ENCODE measurements at places on chromosomes 7 and 10. TPM values are rescaled to one million over a fixed set of nuclear protein-coding genes. Genes with fewer than 3 reads are reported as not detected.

Gene ZDHHC4
- 38.5 TPM for total RNA-seq

Gene ADARB2
- 0.96 TPM for total RNA-seq

Gene ITPRID1
- total RNA-seq: not detected

Gene CLDN4
- not detected for total RNA-seq

Gene TMEM270
- not detected for total RNA-seq

Gene EPDR1
- not detected for total RNA-seq

Gene PAX2
- total RNA-seq: not detected

DNA sequence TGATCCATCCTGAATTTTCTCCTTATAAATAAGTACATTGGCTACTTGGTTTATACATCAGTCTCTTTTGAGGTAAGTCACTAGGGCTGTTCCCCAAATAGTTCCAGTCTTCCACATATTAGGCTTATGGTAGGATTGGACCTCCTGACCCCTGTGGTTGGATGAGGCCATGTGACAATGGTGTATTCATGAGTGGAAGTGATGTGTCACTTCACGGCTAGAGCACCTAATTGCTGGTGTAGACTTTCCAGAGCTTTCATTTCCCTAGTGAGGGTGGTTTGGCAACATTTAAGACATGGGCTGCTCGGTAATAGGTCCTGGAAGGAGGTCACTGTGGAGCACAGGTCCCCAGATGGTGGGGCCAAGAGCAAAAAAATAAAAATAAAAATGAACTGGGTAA lies 141.2 kb upstream of the ABCB5 start:
- no peak overlapping the region for H3K4me3 ChIP-seq
- H3K4me1 ChIP-seq: no peaks in the 10 kb centered on the region
- H3K36me3 ChIP-seq: no peaks in the 10 kb centered on the region
- H3K27me3 ChIP-seq: no peaks in the 10 kb centered on the region

DNA sequence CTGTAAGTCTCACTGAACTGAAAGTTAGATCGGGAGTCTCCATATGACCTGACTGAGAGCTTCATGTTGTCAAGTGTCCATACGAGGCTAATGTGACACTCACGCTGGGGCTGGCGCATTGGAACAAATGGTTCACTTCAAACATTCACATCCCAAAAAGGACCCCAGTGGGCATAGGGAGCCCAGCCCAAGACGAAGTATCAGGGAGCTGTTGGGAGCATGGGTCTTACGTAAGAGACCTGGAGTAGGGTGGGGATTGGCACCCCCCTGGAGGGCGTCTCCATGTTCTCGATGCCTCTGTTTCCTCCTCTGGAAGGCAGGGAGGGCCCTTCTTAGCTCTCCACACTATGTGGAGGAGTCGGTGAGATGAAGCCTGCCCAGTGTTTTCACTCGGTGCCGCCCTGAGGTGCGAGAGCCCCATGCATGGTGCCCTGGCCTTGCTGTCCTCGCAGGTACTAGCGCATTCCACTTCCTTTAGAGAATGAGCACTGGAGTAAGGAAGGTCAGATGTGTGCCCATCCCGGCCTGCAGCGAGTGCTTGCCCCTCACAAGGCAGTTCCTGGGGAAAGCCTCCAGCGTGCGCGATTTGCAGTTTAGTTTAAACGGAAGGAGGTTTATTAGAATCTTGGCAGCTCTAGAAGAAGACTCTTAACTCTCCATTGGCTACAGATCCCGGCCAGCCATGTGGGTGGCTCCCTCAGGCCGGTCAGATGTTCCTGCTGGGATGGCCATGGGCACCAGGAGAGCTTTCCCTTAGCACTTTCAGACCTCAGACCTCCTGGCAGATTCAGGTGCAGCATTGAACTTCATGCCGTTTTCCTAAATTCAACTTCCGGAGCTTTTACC lies 64.4 kb downstream of the PTPRE start:
- H3K4me3 ChIP-seq: no peak overlapping the region
- no peak for DNase-seq
- H3K27me3 ChIP-seq: peaks cover 14% of the 10 kb centered on the region

GRCh38 chr10:86651021-86651471 lies 3.3 kb upstream of the OPN4 start:
- no peaks in the 10 kb centered on the region for H3K27me3 ChIP-seq
- no peaks in the 10 kb centered on the region for H3K36me3 ChIP-seq
- no peak overlapping the region for H3K27ac ChIP-seq
- H3K4me1 ChIP-seq: no peaks in the 10 kb centered on the region
- DNase-seq: no peak

DNA sequence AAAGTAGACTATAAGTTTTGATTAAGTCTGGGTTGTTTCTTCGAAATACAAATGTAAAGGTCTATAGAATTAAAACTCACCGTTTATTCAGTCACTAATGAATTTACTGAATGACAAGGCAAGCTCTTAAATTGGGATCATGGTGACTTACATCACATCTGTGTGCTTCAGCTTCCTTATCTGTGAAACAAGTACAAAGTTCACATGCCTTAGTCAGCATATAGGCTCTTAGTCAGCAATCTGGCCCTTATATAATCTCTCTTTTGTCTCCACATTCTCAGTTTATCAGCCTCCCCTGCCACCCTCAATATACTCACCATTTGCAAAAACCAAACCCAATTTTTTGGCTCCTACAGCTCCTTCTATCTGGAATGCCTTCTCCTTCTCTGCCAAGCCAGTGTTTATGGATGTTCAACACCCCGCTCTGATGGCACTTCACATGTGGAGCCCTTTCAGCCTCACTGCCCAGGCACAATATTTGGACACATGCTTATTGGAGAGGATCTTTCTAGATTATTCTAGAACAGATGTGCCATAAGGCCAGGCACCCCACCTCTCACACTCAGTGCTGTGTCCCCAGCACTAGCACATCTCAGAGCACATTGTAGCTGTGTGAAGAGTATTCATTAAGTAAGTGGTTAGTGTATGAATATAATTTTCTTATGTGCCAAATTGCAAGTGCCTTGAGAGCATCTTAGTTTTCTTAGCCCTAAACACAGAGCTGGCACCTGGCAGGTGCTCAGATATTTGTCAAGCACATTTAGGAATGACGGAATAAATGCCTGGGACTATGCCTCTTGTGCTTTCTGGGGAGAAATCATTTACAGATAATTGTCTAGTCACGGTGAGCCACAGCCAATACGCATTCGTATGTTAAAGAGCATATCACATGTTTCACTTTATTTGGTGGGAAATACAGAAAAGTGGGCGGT lies 9.8 kb upstream of the LAMB1 start:
- H3K4me3 ChIP-seq: no peak overlapping the region
- no peaks in the 10 kb centered on the region for H3K4me1 ChIP-seq
- H3K27ac ChIP-seq: no peak overlapping the region
- DNase-seq: no peak

- H3K36me3 ChIP-seq: no peaks in the 10 kb centered on the region
- H3K4me1 ChIP-seq: no peaks in the 10 kb centered on the region
- DNase-seq: no peak
- H3K27ac ChIP-seq: no peak overlapping the region
These were observed 30.0 kb upstream of the SLF2 start for GRCh38 chr10:100882671-100883311.

DNA sequence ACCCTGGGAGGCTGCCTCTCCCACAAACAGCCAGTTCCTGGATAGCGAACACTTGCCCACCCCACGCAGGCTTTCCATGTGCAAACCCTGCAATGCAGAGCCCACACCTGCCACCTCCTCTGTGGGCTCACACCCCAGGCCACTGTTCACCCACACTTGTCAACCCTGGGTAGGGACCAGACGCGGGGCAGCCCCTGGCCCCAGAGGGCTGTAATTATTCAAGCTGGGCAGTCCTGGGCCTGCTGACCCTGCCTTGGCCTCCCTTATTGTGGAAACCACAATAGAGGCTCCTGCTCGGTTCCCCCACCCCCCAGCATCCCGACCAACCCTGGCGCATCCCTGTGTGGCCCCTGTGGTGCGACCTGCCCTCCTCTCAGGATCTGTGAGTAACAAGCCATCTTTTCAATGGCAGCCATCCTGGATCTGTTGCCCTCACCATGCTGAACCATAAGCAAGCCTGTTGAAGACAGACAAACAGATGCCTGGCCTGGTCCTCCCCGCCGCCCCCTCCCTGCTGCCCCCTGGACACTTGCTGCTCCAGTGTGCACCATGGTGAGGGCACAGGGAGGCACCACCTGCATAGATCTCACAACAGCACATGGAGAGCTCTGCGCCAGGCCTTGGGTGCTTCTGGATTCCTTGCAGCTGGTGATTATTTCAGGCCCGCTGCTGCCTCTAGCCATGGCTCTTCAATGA lies 15.8 kb upstream of the UBE3C start:
- H3K27me3 ChIP-seq: no peaks in the 10 kb centered on the region
- H3K36me3 ChIP-seq: no peaks in the 10 kb centered on the region
- H3K27ac ChIP-seq: no peak overlapping the region

DNA sequence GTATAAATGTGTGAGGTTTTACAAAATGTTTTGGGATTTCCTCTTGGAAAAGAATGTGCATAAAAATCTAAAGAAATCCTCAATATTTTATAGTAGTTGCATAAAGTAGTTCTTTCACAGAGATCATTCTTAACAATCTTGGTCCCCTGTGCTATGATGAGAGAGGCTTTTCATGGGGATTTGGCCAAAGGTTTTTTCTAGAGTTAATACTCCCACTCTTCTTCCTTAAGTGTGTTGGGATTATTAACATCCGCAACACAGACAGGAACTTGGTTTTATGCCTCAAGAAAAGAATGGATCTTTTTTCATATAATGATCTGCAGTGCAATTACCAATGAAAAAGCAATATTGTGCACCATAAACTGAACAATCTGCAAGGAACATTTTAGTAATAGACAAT lies 71.5 kb downstream of the AGMO start:
- no peaks in the 10 kb centered on the region for H3K36me3 ChIP-seq
- DNase-seq: no peak
- no peak overlapping the region for H3K4me3 ChIP-seq
- H3K27ac ChIP-seq: no peak overlapping the region
- H3K4me1 ChIP-seq: no peaks in the 10 kb centered on the region

GRCh38 chr10:59622320-59623132 lies 87.1 kb downstream of the SLC16A9 start:
- H3K4me3 ChIP-seq: no peak overlapping the region
- peak; percentile 49 for DNase-seq
- H3K27me3 ChIP-seq: no peaks in the 10 kb centered on the region
- H3K4me1 ChIP-seq: no peaks in the 10 kb centered on the region
- H3K36me3 ChIP-seq: no peaks in the 10 kb centered on the region

GRCh38 chr10:115867305-115867704 lies 405.7 kb downstream of the GFRA1 start:
- no peak overlapping the region for H3K27ac ChIP-seq
- H3K27me3 ChIP-seq: no peaks in the 10 kb centered on the region
- H3K4me3 ChIP-seq: no peak overlapping the region
- no peaks in the 10 kb centered on the region for H3K4me1 ChIP-seq

DNA sequence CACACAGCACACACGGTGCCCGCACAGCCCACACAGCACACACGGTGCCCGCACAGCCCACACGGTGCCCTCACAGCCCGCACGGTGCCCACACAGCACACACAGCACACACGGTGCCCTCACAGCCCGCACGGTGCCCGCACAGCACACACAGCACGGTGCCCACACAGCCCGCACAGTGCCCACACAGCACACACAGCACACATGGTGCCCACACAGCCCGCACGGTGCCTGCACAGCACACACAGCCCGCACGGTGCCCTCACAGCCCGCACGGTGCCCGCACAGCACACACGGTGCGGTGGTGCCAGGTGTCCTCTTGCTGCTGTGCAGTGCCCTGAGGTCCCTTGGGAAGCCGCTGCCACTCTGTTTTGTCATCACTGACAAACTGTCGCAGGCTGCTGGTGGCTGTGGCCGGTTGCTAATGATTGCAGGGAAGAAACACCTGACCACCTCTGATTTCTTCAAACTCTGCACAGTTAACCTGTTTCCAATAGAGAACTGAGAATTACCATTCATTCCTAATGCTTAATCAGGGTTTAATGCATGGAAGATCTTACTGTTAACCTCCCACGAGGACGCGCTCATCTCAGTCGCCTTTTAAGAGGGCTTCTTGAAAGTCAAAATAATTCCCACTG lies 66.9 kb downstream of the GLRX3 start:
- no peak overlapping the region for H3K4me3 ChIP-seq
- H3K4me1 ChIP-seq: no peaks in the 10 kb centered on the region
- no peak overlapping the region for H3K27ac ChIP-seq
- no peaks in the 10 kb centered on the region for H3K27me3 ChIP-seq
- no peak for DNase-seq

DNA sequence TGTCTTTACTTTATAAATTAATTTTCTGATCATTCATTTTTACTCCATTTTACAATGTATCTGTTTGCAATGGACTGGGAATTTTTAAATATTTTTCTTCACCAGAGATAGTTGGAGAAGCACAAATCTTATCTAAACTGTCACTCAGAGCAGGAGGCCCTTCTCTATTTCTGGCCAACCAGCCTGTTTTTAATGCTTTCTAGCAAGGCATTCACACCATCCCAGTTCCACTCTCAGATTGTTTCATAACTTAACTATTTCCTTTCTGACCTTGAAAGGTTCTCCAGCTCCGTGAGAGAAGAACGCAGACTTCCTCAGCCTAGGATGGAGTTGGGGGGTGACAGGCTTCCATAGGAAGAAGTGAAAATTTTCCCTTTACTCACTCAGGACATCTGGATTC lies 155.8 kb downstream of the SKIDA1 start:
- peaks cover 2% of the 10 kb centered on the region for H3K27me3 ChIP-seq
- no peaks in the 10 kb centered on the region for H3K36me3 ChIP-seq
- H3K27ac ChIP-seq: no peak overlapping the region
- H3K4me1 ChIP-seq: no peaks in the 10 kb centered on the region

GRCh38 chr7:145478541-145478940 lies 638.1 kb upstream of the CNTNAP2 start:
- no peaks in the 10 kb centered on the region for H3K27me3 ChIP-seq
- no peaks in the 10 kb centered on the region for H3K36me3 ChIP-seq
- no peak for DNase-seq
- no peaks in the 10 kb centered on the region for H3K4me1 ChIP-seq
- H3K27ac ChIP-seq: no peak overlapping the region

GRCh38 chr7:78420001-78420400 lies 621.4 kb downstream of the PHTF2 start:
- no peak for DNase-seq
- no peak overlapping the region for H3K4me3 ChIP-seq
- no peaks in the 10 kb centered on the region for H3K36me3 ChIP-seq

GRCh38 chr7:105245398-105246114 lies 143.2 kb downstream of the SRPK2 start:
- H3K36me3 ChIP-seq: peaks cover 6% of the 10 kb centered on the region
- DNase-seq: no peak
- no peaks in the 10 kb centered on the region for H3K27me3 ChIP-seq
- peaks cover 24% of the 10 kb centered on the region for H3K4me1 ChIP-seq

DNA sequence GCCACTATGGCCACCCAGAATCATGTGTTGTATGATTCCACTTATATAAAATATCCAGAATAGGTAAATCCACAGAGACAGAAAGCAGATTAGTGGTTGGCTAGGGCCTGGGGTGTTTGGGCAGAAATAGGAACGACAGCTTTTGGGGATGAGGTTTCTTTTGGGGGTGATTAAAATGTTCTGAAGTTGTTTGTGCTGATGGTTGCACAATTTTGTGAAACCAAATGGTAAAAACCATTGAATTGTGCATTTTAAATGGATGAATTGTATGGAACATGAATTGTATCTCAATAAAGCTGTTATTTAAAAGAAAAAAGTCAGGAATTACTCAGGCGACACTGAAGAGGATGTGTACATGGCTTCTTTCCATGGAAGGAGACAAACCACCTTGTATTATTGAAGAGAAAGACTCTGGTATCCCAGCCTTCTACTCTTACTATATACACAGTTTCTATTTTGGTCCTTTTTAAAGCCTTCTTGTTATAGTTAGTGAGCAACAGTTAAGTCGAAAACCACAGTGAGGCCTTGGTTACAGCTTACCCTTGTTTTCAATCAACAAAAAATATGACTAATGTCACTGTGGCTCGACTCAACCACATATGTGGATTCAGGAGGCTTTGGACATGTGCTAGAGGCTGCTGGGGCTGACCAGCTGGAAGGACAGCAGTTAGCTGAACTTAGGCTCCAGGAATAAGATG lies 57.1 kb upstream of the KMT2E start:
- DNase-seq: no peak
- no peaks in the 10 kb centered on the region for H3K27me3 ChIP-seq
- H3K27ac ChIP-seq: peak overlapping the region; percentile 33
- no peak overlapping the region for H3K4me3 ChIP-seq
- H3K4me1 ChIP-seq: peaks cover 27% of the 10 kb centered on the region

Measured in B cell (primary cell).